ENCODE measurements at places on chromosomes 6 and 20. TPM values are rescaled to one million over a fixed set of nuclear protein-coding genes. Genes with fewer than 3 reads are reported as not detected.
A peak's percentile ranks its signal among the peaks of the same experiment; 100 is the strongest.

- H3K27me3 ChIP-seq: peaks cover 3% of the 10 kb centered on the region
- no peak overlapping the region for H3K27ac ChIP-seq
- H3K4me1 ChIP-seq: peaks cover 10% of the 10 kb centered on the region
- no peak overlapping the region for H3K4me3 ChIP-seq
Measured at GRCh38 chr20:24620937-24621519, 151.6 kb downstream of the SYNDIG1 start.

- no peak overlapping the region for H3K27ac ChIP-seq
- peaks cover 2% of the 10 kb centered on the region for H3K27me3 ChIP-seq
- H3K36me3 ChIP-seq: peaks cover 8% of the 10 kb centered on the region
Measured at GRCh38 chr6:8415280-8415679, 20.1 kb downstream of the SLC35B3 start.

DNA sequence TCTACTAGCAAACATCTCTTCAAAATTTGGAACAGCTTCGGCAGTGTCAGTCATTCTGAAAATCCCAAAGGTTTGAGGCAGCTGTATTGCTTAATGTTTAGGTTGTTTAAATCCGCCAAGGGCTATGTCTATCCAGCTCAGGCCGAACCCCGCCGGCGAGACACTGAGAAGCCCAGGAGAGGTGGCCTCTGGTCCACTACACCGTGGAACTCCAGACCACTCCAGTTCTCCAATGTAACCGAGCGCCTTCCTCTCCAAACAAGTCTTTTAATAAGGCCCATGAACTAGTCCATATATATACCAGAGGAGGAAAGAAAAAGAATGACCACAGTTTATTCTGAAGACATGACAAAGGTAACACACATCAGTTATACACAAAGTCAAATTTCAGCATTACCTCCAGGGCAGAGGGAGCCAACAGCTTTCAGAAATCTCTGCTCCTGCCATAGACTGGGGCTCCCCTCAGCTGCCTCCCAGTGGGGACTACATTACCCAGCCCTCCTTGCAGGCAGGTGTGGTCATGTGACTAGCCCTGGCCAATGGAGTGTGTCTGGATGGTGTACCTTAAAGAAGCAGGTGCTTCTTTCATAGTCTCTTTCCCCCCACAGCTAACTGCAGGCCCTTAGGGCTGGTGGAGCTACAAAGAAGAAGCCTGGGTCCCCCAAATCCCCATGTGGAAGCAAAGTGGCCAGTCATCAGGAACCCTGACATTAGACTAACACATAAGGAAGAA lies at the start of gene RAMACL:
Gene RAMACL (minus strand): TSS at position 255 of the 733 bp plus-strand sequence. CDS start 201 bp downstream, at position 54.
- peaks cover 22% of the 10 kb centered on the region for H3K4me1 ChIP-seq
- H3K36me3 ChIP-seq: no peaks in the 10 kb centered on the region
- no peak within 1 kb of the TSS for H3K4me3 ChIP-seq
- H3K27me3 ChIP-seq: no peaks in the 10 kb centered on the region

- H3K4me3 ChIP-seq: no peak overlapping the region
- peaks cover 4% of the 10 kb centered on the region for H3K36me3 ChIP-seq
- H3K4me1 ChIP-seq: peaks cover 5% of the 10 kb centered on the region
- H3K27me3 ChIP-seq: no peaks in the 10 kb centered on the region
- DNase-seq: no peak
- no peak overlapping the region for H3K27ac ChIP-seq
Measured at GRCh38 chr6:143200167-143200770, 139.6 kb downstream of the AIG1 start.

DNA sequence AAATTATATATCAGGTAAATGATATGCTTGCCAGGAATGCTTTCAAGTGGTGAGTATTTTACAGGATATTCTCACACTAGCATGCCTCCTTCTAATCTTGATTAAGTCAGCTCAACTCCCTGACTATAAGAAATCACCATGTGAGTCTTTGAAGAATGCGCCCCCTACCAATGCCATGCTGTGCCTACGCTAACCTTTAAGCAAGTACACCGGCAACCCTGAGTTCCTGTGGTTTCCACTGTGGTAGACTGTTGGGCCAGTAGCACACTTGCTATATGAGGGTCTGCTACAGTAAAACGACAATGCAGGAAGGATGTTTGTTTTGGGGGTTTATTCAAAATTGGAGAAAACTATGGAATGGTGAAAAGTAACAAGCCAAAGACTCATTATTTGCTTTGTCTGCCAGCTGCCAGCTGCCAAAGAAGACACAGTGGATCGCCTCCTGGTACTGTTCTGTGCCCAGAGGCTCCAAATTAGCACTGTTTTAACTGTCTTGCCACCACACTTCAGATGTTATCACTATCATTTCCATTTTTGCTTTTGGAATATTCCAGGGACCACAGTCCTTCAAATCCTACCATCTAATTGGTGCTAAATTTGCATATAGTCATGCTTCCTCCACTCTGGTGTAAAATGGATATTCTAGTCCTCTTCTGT lies 333.5 kb downstream of the RNGTT start:
- no peak for DNase-seq
- no peak overlapping the region for H3K4me3 ChIP-seq
- H3K36me3 ChIP-seq: no peaks in the 10 kb centered on the region
- H3K27me3 ChIP-seq: no peaks in the 10 kb centered on the region
- H3K4me1 ChIP-seq: no peaks in the 10 kb centered on the region

DNA sequence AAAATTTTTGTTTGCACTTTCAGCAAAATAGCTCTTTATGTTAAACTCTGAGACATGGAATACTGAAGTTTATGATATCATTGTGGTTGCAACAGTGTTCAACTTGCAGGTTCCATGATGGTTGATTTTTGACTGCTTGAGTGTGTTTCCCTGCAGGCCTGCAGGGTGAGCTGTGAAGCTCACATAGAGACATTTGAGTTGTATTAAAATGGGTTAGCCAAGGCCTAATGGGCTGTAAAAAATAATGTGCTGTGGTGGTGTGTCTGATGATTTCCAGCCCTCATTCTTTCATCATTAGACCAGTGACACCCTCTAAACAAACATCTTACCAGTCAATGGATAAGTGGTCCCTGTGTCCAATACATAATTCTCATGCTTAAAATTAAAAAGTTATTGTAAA lies 321.4 kb downstream of the FARS2 start:
- peaks cover 2% of the 10 kb centered on the region for H3K4me1 ChIP-seq
- H3K4me3 ChIP-seq: no peak overlapping the region
- H3K36me3 ChIP-seq: peaks cover 12% of the 10 kb centered on the region
- no peak for DNase-seq

GRCh38 chr20:49768204-49769047 lies 44.2 kb upstream of the SLC9A8 start:
- no peak overlapping the region for H3K4me3 ChIP-seq
- H3K4me1 ChIP-seq: no peaks in the 10 kb centered on the region
- DNase-seq: no peak
- peaks cover 1% of the 10 kb centered on the region for H3K27me3 ChIP-seq

DNA sequence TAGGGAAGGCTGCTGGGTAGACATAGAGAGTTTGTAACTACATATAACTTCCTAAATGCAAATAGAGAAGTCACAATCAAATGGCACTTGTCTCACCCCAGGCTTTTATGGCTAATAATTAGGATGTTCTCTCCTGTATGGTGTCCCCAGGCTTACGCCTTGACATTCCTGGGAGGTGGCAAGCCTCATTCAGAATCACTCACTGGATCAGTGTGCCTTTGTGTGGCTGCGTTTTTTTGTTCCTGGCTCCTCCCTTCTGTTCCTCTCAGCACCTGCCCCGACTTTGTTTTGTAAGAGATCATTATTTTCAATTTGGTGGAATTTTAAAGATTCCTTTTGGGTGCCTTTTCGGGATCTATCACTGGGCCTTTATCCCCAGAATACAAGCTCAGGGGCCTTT lies 5.7 kb downstream of the LAMP5 start:
- no peaks in the 10 kb centered on the region for H3K36me3 ChIP-seq
- H3K4me1 ChIP-seq: peaks cover 5% of the 10 kb centered on the region
- peaks cover 12% of the 10 kb centered on the region for H3K27me3 ChIP-seq
- H3K27ac ChIP-seq: no peak overlapping the region
- H3K4me3 ChIP-seq: no peak overlapping the region
- no peak for DNase-seq

- peaks cover 10% of the 10 kb centered on the region for H3K27me3 ChIP-seq
- DNase-seq: no peak
- H3K36me3 ChIP-seq: no peaks in the 10 kb centered on the region
- H3K4me1 ChIP-seq: no peaks in the 10 kb centered on the region
- H3K27ac ChIP-seq: no peak overlapping the region
Measured at GRCh38 chr20:26134606-26135005, 438.0 kb upstream of the ZNF337 start.

- no peak overlapping the region for H3K4me3 ChIP-seq
- H3K27me3 ChIP-seq: peaks cover 7% of the 10 kb centered on the region
- no peak for DNase-seq
- H3K36me3 ChIP-seq: no peaks in the 10 kb centered on the region
Measured at GRCh38 chr20:43844778-43845614, 69.7 kb upstream of the TOX2 start.

- peaks cover 11% of the 10 kb centered on the region for H3K27me3 ChIP-seq
- H3K4me1 ChIP-seq: peaks cover 2% of the 10 kb centered on the region
- H3K27ac ChIP-seq: peak overlapping the region; percentile 38
- no peaks in the 10 kb centered on the region for H3K36me3 ChIP-seq
- H3K4me3 ChIP-seq: peak overlapping the region; percentile 85
Measured at GRCh38 chr20:6767126-6767535, 355 bp upstream of the BMP2 start.

DNA sequence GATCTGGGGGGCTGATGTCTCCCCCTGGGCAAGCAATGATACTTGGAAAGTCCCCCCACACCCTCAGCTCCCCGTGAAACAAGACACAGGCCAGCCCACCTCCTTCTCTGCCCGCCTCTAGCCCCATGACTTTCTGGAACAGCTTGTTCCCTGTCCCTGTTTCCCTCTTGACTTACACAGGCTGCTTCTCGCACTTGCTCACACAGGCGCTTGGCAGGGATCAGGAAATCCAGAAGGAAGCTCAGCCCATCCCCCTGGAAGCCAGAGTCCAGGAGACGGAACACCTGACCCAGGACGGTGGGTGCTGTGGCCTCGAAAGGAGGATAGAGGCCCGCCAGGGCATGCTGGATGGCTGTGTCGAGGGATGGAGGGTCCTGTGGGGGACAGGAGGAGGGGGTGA lies 14.8 kb downstream of the KIAA1755 start:
- H3K36me3 ChIP-seq: no peaks in the 10 kb centered on the region
- no peak for DNase-seq
- H3K27me3 ChIP-seq: peaks cover 3% of the 10 kb centered on the region
- H3K4me3 ChIP-seq: no peak overlapping the region
- no peaks in the 10 kb centered on the region for H3K4me1 ChIP-seq

DNA sequence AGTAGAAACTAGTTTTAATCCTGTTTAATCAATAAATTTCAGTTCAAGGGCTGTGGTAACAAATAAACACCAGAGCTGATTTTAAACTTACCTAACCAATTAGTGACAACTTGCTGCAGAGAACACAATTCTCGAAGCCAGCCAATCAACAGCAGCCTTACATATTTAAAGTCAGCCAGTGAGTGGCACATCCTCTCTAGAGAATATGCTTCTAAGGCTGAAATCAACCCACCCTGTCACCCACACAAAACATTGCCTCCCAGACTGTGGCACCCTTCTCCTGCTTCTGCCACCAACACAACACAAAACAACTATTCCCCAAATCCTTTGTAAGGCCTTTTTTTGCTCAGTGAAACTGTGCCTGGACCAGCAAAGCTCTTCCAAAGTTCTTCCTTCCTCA lies 306.0 kb downstream of the EYA4 start:
- peaks cover 10% of the 10 kb centered on the region for H3K27me3 ChIP-seq
- no peak overlapping the region for H3K27ac ChIP-seq
- H3K4me1 ChIP-seq: peaks cover 31% of the 10 kb centered on the region

DNA sequence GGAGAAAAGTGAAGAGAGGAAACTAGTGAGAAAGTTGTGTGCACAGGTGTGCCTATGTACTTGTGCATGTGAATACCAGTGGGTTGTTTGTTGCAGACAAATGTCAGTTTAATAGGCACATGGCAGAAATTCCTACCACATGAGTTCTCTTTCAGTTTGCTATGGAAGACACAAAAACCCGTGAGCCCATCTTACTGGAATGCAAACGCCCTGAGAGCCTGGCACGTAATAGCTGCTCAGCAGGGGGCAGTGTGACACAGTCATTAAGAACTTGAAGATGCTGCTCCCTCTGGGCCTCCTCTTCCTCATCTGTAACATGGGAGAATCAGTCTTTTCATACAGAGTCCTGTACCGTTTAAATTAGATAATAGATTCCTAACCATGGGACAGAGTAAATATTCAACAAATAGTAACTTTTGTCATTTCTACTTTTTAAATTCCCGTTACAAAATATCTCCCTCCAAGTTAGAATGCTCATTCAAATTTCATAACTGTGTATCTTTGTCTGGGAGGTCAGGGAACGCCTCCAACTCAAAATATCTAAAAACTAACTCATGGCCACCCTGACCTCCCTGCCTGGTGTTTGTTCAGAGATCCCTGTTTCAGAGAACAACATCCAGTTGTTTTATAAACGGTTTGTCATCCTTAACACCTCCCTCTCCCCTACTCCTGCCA lies 802.9 kb downstream of the MAFB start:
- no peaks in the 10 kb centered on the region for H3K4me1 ChIP-seq
- H3K27me3 ChIP-seq: no peaks in the 10 kb centered on the region

GRCh38 chr6:71396410-71396801 lies 107.8 kb downstream of the OGFRL1 start:
- H3K36me3 ChIP-seq: no peaks in the 10 kb centered on the region
- no peaks in the 10 kb centered on the region for H3K4me1 ChIP-seq
- no peak overlapping the region for H3K27ac ChIP-seq
- H3K27me3 ChIP-seq: no peaks in the 10 kb centered on the region
- no peak overlapping the region for H3K4me3 ChIP-seq

DNA sequence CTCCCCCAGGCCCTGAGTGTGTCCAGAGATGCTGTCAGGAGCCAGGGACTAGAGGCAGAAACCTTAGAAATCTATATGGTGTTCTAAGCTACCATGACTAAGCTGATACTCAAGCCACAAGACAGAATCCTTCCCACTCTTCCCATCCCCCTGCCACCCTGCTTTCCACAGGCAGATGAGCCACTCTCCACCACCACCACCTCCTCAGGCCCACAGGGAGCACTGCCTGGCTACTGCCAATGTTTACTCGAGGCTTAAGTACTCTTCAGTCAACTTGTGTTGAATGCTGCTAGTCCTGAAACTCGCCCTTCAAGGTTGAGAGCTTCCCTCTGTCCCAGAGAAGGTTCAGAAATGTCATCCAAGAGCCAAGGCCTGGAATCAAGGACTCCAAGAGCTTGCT lies 56.2 kb downstream of the CENPW start:
- H3K4me1 ChIP-seq: no peaks in the 10 kb centered on the region
- no peak for DNase-seq
- H3K36me3 ChIP-seq: no peaks in the 10 kb centered on the region
- no peak overlapping the region for H3K4me3 ChIP-seq
- H3K27ac ChIP-seq: no peak overlapping the region

- peaks cover 3% of the 10 kb centered on the region for H3K4me1 ChIP-seq
- no peak overlapping the region for H3K27ac ChIP-seq
- H3K4me3 ChIP-seq: no peak overlapping the region
- no peaks in the 10 kb centered on the region for H3K27me3 ChIP-seq
- no peak for DNase-seq
Measured at GRCh38 chr6:128389820-128390534, 130.4 kb downstream of the PTPRK start.

RHAG gene
- total RNA-seq: not detected

FGD2 gene
- total RNA-seq: not detected

POU3F2 gene
- total RNA-seq: 71.0 TPM

ACTL10 gene
- 1.0 TPM for total RNA-seq

BMP2 gene
- total RNA-seq: 0.66 TPM

CALHM5 gene
- 0.10 TPM for total RNA-seq

EPM2A gene
- total RNA-seq: 15.5 TPM

EMILIN3 gene
- total RNA-seq: not detected

SFTA2 gene
- not detected for total RNA-seq
